Fibroblast of skin of right biceps (primary cell): ENCODE measurements at places on chromosomes 12 and 14.

DNA sequence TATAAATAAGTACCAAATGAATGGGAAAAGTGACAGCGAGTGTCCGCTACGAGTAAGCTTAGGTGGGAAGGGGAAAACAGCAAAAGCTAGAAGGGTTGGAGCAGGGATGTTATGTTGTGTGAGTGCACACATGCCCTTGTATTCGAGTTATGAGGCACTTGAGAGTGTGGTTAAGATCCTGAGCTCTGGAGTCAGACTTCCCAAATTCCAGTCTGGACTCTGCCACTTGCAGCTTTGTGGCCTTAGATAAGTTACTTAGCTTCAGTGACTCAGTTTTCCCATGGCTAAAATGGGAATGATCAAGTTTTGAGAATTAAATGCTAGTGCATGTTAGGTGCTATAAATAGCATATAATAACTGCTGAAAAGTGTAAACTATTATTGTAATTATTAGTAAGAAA, 44.9 kb downstream of the KTN1 start:
- DNase-seq = peak; percentile 9

DNA sequence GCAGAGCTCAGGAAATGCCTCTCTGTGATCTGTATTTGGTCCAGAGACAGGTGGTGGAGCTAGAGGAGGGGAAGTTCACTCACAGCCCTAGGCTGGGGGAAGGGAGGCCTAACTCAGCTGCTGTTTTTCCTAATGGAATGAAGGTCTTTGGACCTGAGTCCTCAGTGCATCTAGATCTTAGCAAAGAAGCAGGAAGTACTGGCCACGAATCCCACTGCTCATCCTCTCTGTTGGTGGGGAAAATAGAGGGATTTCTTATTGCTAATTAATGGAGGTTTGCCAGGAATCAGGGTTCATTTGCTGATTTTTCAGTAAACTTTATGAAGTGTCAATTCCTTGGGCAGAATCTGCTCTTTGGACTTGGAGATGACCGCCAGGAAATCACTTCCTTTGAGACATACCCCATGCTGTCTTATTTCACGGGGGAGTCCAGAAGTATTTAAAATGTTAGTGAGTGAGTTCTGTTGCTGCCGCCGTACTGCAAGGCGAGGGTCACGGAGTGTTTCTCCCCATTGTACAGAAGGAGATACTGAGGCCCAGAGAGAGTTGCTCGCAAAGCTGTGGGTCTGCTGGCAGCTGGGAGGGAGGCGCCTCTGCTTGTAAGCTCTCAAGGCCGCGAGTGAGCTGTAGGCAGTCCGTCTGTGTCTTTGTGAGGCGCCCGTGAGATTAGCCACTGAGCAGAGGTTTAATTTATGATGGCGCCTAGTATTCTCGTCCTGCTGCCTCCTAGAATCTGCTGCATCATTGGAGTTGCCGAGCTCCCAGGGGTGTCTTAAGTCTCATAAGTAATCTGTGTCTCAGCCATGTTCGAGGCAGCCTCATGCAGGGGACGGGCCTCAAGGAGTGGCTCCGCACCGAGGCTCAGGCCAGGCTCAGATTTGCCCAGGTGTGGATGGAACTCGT, 88.2 kb downstream of the TSPAN9 start:
- DNase-seq = no peak

- no peak for DNase-seq
Measured at GRCh38 chr14:37170993-37171392, 1.4 kb downstream of the SLC25A21 start.

DNA sequence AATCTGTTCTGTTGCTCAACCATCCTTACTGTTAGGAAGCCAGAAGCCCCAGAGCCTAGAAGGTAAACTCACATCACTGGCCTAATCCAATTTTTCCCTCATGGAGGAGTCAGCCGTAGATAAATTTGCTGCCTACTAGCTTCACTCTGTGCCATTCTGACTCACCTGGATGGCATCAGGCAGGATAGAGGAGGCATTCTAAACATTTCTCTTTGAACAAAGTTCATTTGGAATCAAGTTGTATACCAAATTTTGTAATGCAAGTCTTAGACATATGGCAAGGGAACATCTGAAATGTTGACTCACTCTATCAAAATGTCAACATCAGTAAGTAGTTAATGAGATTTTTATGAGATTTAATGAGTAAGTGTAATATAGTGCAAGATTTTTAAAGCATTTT, 13.6 kb upstream of the TBC1D30 start:
- peak; percentile 16 for DNase-seq

DNA sequence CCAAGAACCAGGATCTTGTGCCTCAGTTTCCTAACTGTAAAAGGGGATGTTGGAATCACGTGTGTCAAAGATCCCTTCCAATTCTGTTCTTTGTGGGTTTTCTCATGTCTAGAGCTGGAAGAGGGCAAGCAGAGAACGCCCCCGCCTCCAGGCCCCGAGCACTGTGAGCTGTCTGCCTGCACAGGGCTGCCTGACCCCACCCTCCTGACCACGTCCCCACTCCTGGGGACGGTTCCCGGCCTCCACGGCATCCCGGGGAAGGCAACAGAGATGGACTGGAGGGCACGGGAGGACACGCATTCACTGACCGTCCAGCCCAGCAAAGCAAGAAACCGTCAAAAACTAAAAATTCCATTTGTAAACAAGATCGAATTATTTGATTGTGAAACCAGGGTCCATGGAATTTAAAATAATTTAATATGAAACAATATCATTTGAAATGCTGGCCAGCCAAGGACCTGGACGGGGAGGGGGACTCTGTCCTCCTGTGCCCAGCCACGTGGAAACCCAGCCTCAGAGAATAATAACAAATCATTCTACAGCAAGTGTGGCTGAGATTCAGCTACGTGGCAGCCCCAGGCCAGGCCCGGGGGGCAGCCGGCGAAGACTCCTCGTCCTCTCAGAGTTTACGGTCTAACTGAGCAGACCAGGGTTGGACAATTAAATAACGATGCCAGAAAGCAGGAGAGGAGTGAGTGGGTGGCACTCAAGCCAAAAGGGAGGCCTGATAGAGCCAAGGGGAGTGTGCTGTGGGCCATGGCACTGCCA, 87.3 kb upstream of the DIO3 start:
- DNase-seq = no peak

GRCh38 chr12:128914908-128915563, 61.8 kb downstream of the GLT1D1 start:
- DNase-seq = no peak

DNA sequence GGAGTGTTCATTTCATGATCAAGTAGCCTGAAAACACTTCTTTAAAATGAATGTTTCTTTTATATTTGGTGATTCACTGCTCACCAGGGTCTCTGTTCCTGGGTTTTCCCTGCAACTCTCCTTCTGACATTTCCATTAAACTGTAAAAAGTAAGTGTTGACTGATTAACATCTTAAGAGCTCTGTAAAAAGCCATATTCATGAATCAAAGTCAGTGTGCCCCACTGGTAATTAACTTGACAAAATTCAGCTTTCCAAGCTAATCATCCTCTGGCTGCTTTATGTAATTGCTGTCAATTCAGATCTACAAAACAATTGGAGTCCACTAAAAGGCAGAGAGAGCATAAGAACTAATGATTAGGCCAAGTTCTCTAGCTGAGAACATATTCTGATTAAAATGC, 41.6 kb downstream of the CNTN1 start:
- DNase-seq = no peak

- DNase-seq = no peak
Measured at GRCh38 chr12:4289231-4289878, 15.8 kb downstream of the CCND2 start.

- no peak for DNase-seq
Measured at GRCh38 chr14:50319293-50319692, 7.2 kb downstream of the DMAC2L start.

GRCh38 chr14:23365732-23366425, 907 bp upstream of the EFS start:
- peak; percentile 87 for DNase-seq

DNA sequence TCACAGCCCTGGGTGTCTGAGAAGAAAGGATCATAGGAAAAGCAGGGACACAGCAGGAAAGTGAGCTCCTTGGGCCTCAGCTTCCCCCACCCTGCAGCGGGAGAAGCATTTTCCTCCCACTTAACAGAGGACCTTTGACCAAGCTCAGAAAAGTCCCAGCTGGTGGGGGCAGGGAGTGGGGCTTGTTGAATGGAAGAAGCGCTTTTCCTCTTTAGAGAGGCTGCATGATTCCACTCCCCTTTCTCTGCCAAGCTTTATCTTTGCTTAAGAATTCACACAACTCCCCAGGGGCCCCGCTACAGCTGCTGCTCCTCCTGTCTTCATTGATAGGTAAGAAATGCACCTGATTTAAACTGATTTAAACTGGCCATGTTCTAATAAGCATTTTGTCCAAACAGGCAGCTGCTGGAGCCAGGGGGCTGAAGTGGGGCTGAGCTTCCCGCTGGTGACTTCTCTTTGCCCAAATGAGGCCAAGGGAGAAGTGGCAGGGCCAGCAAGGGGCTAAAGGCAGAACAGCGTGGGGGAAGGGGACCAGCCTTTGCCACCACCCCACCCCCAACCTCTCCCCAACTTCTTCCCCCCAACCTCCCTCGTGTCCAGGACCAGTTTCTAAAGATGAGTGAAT, 1.7 kb upstream of the PAPLN start:
- DNase-seq = peak; percentile 21
